Kidney (tissue), 22 donors: ENCODE measurements at places on chromosomes 3 and 15.

DNA sequence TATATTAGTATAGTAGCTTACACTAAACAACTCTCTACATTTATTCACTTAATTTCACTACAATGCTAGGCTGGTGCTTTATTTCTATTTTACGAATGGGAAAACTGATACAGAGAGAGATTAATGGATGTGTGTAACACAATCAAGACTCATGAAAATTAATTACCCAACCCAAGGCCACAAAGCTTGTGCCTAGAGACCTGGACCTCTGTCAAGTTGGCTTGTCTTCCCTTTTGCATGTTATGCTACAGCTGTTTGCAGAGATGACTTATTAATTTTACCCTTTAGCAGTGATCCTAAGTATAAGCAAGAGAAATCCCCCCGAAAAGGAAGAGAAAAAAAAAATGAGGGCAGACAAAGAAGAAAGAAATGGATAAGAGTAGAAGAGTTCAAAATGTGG lies 162.5 kb downstream of the C3orf38 start:
- DNase-seq: no peak

DNA sequence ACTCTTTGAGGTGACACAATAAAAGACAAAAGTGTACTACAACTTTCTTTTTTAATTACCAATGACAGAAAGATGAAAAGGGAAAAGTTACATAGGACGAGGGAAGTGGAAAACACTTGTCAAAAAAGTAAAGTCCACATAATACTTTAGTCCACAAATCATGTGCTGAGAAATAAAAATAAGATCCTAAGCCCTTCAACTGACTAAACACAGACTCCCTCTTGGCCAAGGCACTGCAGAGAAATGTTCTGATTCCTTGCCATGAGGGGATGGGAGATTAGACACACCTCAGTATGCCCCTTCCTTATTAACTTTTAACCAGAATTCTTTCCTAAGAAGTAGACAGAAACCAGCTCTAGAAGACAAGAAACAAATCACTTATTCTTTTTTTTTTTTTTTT lies 59.5 kb upstream of the TGFBR2 start:
- no peak for DNase-seq

DNA sequence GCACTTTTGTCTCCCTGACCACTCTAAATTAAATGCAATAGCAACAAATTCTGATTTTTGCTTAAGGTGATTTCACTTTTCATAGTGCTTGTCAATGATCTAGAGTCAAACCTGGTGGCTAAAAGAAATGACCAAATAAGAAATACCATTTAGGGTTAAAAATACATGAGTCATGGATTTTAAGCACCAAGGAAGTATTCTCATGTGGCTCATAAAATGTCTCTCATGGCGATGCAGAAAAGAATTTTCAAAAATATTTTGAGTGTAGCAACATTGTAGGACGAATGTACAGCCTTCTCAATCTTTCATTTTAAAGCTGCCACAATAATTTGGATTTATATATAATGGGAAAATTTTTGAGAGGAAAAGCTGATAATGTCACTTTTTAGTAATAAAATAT lies 193.6 kb downstream of the EPHA3 start:
- no peak for DNase-seq

GRCh38 chr3:172283841-172284357 lies 164.4 kb downstream of the GHSR start:
- DNase-seq: no peak

- DNase-seq: no peak
Observed at GRCh38 chr3:34212175-34212574, 413.7 kb downstream of the PDCD6IP start.

DNA sequence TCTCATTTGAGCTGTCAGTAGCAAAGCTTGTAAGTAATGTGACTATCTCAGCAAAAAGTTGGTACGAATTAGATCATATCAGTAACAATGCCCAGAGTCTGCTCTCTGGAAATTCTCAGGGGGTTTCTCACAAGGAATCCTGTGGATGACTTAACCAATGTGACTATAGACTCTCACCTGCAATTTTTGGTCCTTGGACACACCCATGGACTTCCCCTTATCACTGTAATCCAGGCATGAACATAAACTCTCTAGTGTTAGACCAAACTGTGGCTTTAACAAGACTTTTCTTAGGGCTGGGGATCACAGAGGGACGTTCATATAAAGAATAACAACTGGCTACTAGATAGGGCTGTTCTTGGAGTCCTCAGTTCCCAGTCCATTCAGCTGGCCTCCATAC lies 3.9 kb upstream of the ZNF80 start:
- DNase-seq: no peak

DNA sequence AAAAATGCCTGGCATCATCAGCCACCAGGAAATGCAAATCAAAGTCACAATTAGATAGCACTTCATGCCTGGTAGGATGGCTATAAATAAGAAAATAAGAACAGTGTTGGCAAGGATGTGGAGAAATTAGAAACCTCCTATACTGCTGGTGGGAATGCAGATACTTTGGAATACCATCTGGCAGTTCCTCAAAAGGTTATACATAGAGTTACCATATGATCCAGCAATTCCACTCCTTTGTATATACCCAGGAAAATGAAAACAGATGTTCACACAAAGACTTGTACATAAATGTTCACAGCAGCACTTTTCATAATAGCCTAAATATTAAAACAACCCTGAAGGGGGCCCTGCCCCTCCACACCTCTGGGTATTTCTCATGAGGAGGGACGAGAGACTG lies 13.7 kb downstream of the ACSBG1 start:
- DNase-seq: no peak

GRCh38 chr3:82202269-82202668 lies 440.8 kb upstream of the GBE1 start:
- DNase-seq: no peak

- DNase-seq: no peak
Observed at GRCh38 chr3:191254098-191254873, 55.2 kb downstream of the OSTN start.

- no peak for DNase-seq
Observed at GRCh38 chr15:25244731-25245585, 193.9 kb downstream of the UBE3A start.

DNA sequence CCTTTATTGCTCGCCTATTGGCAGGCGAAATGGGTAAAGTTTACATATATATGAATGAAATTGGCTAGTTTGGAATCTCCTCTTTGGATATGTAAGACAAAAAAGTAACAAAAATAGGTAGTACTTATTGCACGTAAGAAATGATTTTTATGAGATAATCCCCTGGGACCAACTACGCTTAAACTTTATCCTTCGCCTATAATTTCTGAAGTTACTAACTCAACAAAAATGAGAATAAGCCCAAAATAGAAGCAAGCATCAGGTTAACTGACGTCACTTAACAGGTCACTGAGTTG lies 438 bp upstream of the SLC49A4 start:
- no peak for DNase-seq

- DNase-seq: no peak
Observed at GRCh38 chr3:192171213-192171612, 556.1 kb downstream of the FGF12 start.

GRCh38 chr3:105598042-105598796 lies 231.5 kb downstream of the ALCAM start:
- DNase-seq: no peak

GRCh38 chr3:195900436-195901355 lies 7.7 kb downstream of the TNK2 start:
- DNase-seq: peak; percentile 50

DNA sequence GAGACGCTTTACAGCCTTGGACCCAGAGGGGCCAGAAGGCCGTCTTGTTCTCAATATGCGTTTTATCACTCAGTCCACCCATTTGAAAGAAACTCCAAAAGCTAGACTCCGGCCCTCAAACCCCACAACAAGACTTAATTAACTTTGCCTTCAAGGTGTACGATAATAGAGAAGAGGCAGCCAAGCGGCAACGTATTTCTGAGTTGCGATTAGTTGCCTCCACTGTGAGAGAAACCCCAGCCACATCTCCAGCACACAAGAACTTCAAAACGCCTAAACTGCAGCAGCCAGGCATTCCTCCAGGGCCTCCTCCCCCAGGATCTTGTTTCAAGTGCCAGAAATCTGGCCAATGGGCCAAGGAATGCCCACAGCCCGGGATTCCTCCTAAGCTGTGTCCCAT lies 17.4 kb upstream of the INO80 start:
- DNase-seq: no peak

GRCh38 chr3:187972454-187972853 lies 181.5 kb upstream of the LPP start:
- no peak for DNase-seq

DNA sequence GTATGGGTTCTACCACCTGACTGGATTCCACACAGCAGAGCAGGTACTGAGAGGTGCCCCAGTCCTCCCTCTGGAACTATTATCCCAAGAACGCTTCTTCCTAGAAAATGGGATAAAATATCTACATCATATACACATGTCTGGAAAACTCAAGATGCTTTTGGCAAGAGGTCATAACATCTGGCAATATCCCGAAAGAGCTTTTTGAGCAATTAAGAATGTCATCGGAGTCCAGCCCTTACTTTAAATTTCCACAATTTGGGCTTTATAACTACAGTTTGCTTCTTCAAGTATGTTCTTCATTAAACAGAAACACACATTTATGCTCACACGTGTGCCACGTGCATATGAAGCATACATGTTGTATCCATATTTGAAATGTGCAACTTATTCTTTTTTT lies 365.9 kb upstream of the THBS1 start:
- DNase-seq: no peak

GRCh38 chr3:52333869-52334557 lies 17.9 kb downstream of the DNAH1 start:
- no peak for DNase-seq

GRCh38 chr3:67450153-67450552 lies 204.3 kb downstream of the SUCLG2 start:
- no peak for DNase-seq

DNA sequence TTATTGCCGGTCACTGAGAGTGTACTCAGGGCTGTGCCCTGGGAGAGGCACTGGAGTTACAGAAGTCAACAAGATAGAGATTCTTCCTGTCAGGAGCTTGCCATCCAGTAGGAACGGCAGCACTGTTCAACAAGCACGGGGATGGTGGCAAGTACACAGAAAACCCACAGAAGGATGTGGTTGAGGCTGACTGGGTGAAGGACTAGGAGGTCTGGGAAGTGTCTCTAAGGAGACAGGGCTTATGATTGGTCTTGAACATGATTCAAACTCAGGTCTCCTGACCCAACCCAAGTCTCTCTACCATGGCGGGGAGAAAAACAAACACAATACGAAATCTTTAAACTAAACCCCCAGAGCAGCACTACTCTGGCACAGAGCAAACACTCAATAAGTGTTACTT lies 37.6 kb downstream of the ERICH6 start:
- no peak for DNase-seq

GRCh38 chr3:5096336-5097008 lies 25.6 kb upstream of the ARL8B start:
- no peak for DNase-seq

GRCh38 chr3:148759430-148759829 lies 61.7 kb downstream of the AGTR1 start:
- no peak for DNase-seq

- peak; percentile 72 for DNase-seq
Observed at GRCh38 chr3:15557511-15557946, 36.0 kb upstream of the COLQ start.

- DNase-seq: no peak
Observed at GRCh38 chr3:157479464-157480243, 23.6 kb downstream of the VEPH1 start.

GRCh38 chr3:188253800-188254452 lies 100.0 kb downstream of the LPP start:
- DNase-seq: no peak

GRCh38 chr3:12470111-12470510 lies 14.2 kb upstream of the TSEN2 start:
- DNase-seq: no peak

GRCh38 chr3:149291178-149291577 lies 42.3 kb downstream of the TM4SF18 start:
- DNase-seq: no peak

DNA sequence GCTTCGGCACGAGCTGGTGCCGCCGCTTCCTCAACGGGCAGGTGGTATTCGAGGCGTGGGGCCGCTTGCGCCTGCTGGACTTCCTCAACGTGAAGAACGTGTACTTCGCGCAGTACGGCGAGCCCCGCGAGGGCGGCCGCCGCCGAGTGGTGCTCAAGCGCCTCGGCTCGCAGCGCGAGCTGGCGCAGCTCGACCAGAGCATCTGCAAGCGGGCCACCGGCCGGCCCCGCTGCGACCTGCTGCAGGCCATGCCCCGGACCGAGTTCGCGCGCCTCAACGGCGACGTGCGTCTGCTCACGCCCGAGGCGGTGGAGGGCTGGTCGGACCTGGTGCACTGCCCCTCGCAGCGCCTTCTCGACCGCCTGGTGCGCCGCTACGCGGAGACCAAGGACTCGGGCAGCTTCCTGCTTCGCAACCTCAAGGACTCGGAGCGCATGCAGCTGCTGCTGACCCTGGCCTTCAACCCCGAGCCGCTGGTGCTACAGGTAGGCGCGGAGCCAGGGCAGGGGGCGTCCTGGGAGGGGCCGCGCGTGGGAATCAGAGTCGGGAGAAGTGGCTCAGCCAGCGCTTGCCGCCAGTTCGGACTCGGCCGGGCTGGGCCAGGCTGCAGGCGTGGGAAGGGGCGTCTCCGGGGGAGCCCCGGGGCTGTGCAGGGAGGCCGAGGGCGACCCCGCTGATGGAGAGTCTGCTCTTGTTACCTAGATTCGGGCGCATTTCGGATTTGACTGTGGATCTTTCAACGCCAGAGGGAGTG lies 1.1 kb downstream of the DIPK2A start:
- DNase-seq: peak; percentile 91

DNA sequence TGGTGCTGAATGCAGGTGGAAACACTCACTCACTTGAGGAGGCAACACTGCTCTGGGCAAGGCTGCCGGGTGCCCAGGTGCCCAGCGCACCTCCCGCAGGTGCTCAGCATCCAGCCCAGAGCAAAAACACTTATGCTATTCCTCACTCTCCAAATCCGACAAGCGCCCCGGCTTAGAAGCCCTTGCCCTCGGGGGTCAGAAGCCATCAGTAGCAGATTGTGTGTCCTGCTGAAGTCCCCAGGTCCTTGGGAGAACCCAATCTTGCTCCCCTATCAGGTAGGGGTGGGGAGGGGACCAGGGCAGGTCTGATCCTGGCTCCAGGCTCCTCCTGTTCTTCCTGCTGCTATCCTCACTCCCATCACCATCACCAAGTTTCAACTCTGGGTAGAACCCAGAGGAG lies 46.7 kb downstream of the TLE3 start:
- DNase-seq: no peak

DNA sequence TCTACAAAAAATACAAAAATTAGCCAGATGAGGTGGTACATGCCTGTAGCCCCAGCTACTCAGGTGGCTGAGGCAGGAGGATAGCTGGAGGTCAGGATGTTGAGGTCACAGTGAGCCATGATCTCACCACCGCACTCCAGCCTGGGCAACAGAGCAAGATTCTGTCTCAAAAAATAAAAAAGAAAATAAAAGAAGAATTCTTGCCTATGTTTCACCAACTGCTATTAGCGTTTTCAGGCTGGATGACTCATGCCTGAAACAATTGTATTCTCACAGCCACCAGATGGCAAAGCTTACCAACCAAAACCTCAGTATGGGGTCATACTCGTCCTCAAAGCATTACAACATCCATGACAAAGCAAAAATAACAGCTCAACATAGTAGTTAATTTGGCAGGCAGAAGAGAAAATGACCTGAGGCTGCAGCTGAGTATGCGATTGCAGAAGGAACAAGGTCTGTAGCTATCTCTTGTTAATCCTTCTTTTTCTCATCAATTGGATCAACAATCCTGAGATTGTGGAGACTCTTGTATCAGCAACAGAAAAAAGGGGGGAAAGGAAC lies 52.2 kb downstream of the TP53BP1 start:
- no peak for DNase-seq
